ENCODE measurements at places on chromosomes 2 and 18.
A peak's percentile ranks its signal among the peaks of the same experiment; 100 is the strongest.

DNA sequence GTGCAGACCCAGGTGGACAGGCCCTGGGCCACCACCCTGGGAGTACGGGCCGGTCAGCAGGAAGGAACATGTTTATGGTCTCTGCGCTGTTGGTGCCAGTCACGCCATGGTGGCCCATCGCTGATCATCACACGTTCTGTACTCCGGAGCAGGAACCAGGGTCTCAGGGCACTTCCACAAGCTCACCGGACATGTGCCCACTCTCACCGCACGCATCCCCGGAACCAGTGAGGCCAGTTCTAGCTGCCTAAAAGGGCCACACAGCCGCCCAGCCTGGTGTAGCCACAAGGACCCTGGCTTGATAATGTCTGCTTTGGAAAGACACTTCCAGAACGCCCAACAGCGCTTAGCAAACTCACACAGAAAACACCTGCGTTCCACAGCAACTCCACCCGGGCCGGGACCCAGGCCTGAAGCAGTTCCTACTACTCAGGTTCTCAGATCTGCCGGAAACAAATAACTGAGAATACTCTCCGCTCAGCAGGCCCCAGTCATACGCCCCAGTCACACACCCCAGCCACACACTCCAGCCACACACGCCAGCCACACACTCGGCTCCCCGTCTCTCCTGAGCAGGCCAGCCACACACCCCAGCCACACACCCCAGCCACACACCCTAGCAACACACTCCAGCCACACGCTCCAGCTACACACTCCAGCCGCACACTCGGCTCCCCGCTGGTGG, 123.3 kb downstream of the HDAC4 start:
- no peak for DNase-seq

- DNase-seq = no peak
Observed at GRCh38 chr2:11395389-11395788, 51.0 kb upstream of the ROCK2 start.

GRCh38 chr2:67900826-67901225, 162.0 kb downstream of the C1D start:
- DNase-seq = no peak

DNA sequence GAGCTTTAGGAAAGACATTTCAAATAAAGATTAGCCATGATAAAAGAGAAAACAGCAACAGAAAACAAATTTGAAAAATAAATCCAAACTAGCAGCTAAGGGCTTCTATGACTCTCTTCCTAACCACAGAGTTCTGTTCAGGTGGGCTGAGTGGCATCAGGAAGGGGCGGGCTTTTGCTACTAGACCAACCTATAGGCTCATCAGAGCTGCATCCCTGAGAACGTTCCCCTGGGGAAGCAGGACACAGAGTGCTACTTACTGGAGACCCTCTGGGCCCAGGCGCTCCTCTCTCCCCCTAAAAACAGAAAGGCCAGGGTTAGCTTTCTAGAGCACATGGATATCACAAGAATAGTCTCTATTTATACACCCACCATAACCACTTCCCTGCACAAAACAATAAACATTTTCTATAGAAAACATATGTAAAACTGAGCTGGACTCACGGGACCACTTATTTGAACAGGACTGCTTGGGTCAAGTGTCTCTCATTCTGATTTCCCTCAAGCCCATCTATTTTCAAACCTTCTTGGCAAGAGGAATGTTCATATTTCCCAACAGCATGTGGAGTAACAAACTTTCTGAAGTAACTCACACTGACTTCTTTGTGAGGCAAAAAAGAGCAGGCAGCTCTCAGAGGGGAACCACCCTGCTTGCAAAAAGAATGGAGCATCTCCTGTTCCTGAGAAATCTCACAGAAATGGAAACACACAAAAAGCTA, 78.9 kb upstream of the LMAN1 start:
- no peak for DNase-seq

DNA sequence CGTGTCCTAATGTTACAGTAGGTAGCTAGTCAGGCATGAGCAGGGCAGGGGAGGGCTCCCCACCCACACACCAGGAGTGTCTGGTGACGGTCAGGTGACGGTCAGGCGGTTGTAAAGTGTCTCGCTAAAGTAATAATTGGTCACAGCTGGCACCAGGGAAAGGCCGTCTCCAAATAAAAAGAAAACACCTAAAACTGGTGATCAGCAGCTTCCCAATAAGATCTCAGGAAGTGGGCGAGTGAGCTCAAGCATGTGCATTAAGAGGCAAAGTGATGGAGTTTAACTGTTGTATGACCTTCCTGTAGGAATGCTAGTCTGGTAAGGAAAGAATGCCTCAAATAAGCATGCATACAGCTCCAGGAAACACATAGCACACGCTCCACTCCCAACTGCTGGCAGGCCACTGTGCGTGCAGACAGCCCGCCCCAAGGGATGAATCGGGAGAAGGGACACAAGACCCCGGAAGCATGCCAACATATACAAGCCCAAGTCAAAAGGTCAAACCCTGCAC, 177.1 kb downstream of the RNF144A start:
- DNase-seq = no peak

DNA sequence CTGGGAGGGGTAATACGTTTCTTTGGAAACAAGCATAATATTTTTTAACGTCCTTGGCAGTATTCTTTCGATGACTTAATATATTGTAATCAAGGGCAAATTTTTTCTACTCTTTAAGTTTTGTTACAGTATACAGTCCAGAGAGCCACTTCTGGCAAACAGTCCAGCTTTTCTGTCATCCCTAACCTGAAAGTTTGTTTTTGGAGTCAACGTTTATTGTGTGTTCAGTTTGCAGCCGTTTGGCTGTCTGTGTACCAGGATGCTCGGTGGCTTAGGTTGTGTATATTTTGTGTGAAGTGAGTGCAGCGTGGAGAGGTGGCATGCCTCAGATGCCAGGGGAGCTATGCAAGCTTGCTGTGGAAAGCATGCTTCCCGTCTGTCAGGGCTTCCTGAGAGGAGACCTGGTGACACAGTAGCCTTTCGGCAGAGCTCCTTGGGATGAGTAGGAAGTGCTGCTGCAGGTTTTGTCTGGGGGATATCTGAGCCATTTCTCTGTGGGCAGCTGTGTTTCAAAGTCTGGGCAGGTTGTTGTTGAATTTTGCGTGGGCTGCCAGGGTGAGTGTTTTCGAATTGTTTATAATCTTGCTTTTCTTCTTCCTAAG, 14.7 kb downstream of the MAP3K20 start:
- no peak for DNase-seq

GRCh38 chr2:75728614-75729419, 18.1 kb upstream of the GCFC2 start:
- DNase-seq = no peak

DNA sequence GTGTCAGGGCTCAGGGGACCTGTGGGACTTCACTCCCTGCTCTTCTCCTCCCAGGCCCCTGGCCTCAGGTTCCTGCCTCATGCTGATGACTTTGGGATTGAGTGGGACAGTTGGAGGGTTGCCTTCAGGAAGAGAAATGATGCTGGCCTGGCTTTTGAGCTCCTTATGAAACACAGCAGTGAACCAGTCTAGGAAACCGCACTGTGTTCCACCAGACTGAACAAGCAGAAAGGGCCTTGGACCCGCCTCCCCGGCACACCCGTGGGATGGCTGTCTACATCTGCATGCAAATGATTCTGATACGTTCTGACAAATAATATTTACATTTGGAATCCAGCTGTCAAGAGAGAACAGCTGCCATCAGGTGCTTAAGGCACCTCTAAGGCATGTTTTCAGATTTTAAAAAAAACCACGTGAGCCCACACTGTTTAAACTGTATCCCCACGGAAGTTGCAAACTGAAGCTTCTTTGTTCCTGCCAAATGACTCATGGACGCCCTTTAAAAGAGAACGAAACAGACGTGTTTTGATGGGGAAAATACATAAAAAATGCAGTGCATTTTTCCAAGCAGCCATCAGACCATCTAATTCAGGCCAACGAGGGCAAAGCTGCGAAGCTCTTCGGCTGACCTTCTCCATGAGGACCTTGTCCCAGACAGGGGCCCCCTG, 27.6 kb upstream of the ASAP2 start:
- peak; percentile 12 for DNase-seq

GRCh38 chr2:120802158-120802557, 66.5 kb downstream of the GLI2 start:
- no peak for DNase-seq

- no peak for DNase-seq
Observed at GRCh38 chr2:179344280-179344964, 79.8 kb upstream of the SESTD1 start.

DNA sequence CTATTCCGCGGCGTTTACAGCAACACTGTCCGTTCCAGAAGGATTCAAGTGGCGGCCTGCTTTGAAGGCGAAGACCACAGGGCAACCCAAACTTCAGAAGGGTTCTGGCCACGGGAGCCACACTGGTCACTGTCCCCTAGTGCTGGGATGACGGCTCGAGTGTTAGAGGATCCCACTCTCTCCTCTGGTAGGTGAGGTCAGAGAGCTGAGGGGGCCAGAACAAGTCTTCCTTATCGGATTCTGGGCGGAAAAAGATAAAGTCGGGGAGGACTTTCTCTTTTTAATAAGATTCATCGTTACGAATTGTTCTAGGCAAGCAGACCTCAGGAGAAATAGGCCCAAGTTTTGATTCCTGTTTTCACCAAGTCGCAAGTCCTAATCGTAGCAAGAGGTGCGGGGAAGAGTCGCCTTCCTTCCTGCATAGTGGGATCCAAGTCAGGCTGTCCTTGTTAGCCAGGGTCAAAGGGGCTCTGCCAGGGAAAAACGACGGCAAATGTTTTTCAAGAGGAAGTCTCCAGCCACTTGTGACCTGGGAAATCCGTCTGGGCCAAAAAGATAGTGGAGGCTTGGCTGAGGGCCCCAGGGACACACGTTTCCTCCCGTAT, 864 bp upstream of the MYL12A start:
- peak; percentile 67 for DNase-seq

GRCh38 chr2:63056107-63057050, 5.7 kb downstream of the OTX1 start:
- no peak for DNase-seq

DNA sequence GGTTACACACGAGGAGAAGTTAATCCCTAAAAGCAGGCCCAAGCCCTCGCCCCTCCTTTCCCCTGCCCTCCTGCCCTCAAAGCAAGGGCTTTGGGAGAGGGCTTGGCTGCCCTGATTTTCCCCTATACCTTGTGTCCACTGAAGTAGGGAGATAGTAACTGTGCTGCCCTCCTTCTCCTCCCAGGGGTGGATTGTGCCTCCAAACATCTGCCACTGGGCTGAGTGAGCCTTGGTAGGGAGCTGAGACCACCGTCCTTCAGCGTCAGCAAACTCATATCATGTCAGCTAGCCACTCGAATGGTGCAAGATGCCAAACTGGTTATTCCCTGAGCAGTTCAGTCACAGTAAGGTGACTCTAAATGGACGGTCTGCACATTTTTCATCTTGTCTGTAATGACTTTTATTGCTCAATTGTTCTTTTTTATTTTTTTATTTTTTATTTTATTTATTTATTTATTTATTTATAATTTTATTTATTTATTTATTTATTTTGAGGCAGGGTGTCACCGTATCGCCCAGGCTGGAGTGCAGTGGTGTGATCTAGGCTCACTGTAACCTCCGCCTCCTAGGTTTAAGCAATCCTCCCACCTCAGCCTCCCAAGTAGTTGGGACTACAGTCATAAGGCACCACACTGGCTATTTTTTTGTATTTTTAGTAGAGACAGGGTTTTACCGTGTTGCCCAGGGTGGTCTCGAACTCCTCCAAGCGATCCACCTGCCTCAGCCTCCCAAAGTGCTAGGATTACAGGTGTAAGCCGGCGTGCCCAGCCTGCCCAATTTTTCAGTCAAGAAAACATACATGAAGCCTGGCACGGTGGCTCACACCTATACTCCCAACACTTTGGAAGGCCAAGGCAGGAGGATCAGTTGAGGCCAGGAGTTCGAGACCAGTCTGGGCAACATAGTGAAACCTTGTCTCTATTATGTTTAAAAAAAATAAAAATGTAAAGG, 8.7 kb downstream of the PCBP1 start:
- no peak for DNase-seq

DNA sequence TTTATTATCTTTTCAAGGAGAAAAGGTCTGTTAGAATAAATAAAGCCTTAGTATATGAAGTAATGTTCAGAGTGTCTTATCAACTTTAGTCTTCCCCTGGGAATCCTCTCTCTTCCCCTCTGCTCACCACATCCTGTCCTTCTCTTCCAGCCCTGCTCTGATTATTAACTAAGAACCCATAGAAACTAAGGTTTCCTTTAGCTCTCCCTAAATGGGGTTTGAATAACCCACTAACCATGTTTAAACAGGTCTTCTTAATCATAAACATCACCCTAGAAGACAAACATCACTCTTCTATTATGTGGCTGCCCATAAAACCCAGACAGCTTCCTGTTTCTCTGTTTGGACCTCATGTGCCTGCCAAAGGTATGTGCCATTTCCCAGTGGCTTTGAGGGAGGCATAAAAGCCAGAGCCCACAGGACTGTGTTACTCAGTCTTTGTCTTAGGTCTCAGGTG, 50.1 kb downstream of the SLC14A1 start:
- no peak for DNase-seq

- DNase-seq = no peak
Observed at GRCh38 chr2:105869341-105869740, 124.6 kb downstream of the NCK2 start.

DNA sequence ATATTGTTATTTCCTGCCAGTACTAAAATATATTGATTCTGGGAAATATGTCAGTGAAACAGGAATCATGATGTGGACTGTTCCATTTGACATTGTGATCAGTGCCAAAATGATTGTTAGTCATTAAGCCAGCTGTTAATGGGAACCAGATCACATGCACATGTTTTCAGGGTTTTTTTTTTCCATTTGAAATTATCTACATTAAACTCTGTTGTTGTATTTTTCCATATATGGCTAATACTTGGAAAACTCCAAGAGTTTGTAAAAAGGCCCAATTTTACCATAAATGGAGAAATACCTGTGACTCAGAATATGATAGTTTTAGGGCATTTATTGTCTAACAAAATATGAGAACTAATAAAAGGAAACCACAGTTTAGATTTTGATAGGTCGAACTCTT, 13.4 kb downstream of the ITGAV start:
- no peak for DNase-seq

DNA sequence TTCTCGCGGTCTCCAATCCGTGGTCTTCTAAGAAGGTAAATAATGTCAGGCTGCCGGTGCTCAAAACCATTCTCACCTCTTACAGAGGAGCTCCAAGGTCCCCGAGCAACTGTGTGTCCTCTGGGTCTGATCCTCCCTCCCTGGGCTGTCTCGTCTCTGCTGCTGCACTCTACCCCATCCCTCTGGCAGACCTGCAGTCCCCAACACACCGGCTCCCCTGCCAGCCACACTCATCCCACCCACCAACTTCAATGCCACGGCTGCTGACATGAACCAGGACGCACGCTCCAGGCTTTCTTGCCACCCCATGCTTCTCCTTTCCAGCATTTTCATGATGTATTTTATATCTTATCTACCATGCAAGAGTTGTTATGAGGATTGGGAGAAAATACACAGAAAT, 559.5 kb upstream of the SALL3 start:
- DNase-seq = no peak

DNA sequence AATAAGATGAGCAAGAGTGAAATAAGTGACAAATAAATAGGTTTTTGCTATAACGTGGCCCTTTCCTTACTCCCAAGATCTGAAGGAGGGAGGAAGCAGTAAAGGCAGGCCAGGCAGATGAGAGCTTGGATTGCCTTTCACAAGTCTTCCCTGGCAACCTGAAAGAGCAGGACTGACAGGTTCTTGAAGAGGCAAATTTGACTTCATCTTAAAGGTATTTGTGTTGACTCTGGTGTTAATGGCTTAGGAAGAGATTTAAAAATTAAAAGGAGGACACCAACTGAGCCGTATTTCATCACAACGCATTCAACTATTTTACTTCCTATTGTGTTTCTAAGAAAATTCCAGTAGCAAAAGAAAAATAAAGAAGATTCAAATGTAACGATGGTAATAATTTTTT, 3.2 kb downstream of the STRN start:
- DNase-seq = no peak
